ENCODE measurements at places on chromosomes 1 and 21.

DNA sequence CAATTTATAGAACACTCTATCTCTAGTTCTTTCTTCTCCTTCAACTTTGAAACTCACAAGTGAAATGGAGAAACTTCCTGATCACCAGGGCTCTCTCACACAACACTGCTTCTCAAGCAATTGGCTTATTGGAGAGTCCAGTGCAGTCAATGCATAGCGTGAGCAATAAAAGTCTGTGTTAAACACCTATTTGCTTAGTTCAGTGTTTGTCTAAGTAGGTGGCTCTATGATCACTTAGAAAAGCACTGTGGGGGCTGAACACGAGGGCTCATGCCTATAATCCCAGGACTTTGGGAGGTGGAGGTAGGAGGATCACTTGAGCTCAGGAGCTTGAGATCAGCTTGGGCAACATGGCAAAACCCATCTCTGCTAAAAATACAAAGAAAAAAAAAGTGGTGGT lies 12.2 kb downstream of the CTSS start:
- no peak for DNase-seq

DNA sequence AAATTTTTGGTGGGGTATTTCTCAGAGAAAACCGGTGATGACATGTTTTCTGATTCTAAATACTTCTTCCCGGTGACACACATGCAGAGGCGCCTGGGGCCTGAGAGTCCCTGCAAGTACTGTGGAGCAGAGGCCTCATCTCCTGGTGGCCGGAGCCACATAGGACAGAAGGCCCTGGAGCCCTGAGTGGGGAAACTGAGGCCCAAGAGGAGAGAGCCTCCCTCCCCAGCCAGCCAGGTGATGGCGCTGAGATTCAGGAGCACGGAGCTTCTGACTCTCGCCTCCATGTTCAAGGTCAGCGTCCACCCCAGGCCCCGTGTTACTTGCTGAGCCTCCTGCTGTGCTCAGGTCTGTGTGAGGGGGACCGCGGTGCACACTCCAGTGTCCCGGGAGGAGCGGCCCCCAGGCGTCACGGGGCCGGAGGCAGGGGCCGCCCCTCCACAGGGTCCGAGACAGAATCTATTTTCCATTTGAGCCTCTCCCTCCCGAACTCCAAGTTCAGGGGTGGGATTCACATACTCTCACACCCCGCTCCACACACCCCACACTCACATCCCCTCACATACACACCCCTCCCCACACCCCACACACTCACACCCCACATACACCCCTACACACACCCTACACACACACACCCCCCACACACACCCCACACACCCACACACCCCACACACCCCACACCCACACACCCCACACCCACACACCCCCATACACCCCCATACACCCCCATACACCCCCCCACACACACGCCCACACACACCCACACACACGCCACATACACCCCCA lies 43.8 kb downstream of the SLX9 start:
- no peak for DNase-seq

GRCh38 chr1:64537942-64538341 lies 68.0 kb downstream of the CACHD1 start:
- no peak for DNase-seq

- DNase-seq = no peak
Observed at GRCh38 chr1:30645807-30646206, 77.6 kb downstream of the MATN1 start.

DNA sequence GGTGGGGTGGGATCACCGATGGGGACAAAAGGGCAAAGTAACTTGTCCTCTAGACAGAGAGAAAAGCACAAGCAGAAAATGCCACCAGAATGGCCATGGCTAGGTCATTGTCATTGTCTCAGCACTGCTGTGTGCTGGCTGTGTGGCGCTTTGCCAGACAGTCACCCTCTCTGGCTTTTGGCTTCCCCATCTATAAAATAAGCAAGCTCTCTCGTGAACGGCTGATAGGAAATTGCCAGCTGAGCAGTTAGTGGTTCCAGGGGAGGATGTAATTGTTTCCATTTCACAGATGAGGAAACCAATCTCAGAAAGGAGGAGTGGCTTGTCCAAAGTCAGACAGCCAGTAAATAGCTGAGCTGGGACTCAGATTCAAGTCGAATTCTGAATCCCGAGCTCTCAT lies 32.5 kb downstream of the PADI2 start:
- no peak for DNase-seq

- DNase-seq = peak; percentile 96
Observed at GRCh38 chr1:234309598-234310459, 63.4 kb upstream of the COA6 start.

- no peak for DNase-seq
Observed at GRCh38 chr1:174700775-174701174, 253.0 kb downstream of the GPR52 start.
